ENCODE measurements at places on chromosomes 6 and 20. TPM values are rescaled to one million over a fixed set of nuclear protein-coding genes. Genes with fewer than 3 reads are reported as not detected.

BIRC7 gene
- not detected for total RNA-seq

DNA sequence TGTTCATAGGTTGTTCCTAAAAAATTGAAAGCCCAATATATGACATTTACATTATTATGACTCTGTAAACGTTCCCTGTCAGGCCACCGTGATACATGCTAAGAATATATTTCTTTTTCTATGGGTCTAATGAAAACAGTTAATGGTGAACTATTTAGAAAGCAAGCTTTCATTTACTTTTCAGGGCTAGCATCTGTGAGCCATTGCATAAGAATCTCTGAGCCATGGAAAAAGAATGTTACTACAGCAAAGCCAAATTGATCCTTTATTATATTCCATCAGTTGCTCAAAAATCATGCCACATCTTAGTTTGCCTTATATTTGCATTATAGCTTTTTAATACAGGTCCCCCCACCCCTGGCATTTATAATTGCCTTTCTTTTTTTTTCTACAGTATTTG lies 275.5 kb downstream of the ZFAND3 start:
- H3K36me3 ChIP-seq: peaks cover 8% of the 10 kb centered on the region
- no peaks in the 10 kb centered on the region for H3K27me3 ChIP-seq
- peak overlapping the region; percentile 36 for H3K27ac ChIP-seq

OPN5 gene
- total RNA-seq: not detected

STK4 gene
- 25.3 TPM for total RNA-seq

DNA sequence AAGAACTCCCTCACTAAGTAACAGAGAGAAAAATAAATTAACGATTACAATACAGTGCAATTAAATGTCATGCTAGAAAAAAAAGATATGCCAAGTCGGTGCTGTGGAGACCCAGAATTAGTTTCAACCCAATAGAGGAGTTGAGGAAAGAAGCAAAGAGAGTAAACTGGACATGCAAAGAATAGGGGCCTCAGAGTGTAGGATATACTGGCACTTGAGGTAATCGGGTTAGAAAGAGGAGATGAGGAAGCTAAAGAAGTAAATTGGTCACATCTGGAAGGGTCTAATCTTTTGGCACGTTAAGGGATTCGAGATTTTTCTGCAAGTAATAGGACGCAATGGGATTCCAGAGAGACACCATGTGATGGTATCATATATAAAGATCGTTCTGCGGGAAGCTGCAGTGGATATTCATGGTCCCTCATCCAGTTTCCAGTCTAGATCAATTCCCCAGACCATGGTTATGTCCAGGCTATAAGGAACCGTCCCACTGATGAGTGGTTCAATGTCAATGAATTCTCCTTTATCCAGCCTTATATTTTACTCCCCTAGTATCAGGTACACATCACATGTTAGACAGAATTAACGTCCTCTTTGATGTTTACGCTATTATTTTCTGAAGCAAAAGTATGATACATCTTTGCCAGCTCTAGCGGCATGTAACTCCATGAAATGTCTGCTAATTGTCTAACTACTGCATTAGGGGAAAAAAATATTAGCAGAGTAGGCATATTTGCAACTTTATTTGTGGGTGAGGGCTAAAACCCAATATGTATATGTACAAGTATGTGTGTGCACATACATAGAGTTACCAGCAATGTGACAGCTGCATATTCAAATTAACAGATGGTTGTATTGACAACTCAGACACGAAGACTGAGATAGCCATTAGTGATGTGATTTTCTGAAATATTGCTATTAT lies 1.1 kb upstream of the TBC1D32 start:
- peak overlapping the region; percentile 92 for H3K4me3 ChIP-seq
- DNase-seq: no peak
- H3K27me3 ChIP-seq: peaks cover 12% of the 10 kb centered on the region

- no peaks in the 10 kb centered on the region for H3K4me1 ChIP-seq
- H3K27ac ChIP-seq: no peak overlapping the region
- no peaks in the 10 kb centered on the region for H3K36me3 ChIP-seq
- H3K27me3 ChIP-seq: no peaks in the 10 kb centered on the region
- no peak overlapping the region for H3K4me3 ChIP-seq
Measured at GRCh38 chr20:17108896-17109295, 117.9 kb upstream of the PCSK2 start.
